ENCODE measurements at places on chromosomes 7 and 10. TPM values are rescaled to one million over a fixed set of nuclear protein-coding genes. Genes with fewer than 3 reads are reported as not detected.

The CDH23 gene
- polyA plus RNA-seq, result 2.5 TPM

DNA sequence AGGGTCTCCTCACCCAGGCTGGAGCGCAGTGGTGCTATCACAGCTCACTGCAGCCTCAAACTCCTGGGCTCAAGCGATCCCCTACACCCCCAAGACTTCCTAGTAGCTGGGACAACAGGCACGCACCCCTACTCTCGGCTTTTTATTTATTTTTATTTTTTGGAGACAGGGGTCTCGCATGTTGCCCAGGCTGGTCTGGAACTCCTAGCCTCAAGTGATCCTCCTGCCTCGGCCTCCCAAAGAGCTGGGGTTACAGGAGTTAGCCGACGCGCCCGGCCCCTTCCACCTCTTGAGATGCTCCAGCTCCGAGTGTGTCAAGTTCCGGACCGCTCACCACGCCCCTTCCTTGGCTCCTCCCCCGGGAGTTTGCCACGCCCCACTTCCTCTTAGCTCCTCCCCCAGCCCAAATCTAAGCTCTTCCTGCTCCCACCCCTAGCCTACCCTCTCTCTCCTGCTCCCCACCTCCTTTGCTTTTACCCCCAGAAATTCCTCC, 6.3 kb downstream of the NAT16 start:
- no peak overlapping the region for H3K4me3 ChIP-seq
- peaks cover 65% of the 10 kb centered on the region for H3K27me3 ChIP-seq
- no peaks in the 10 kb centered on the region for H3K36me3 ChIP-seq
- H3K27ac ChIP-seq, result no peak overlapping the region

GRCh38 chr7:79241288-79242060, 212.0 kb downstream of the MAGI2 start:
- no peaks in the 10 kb centered on the region for H3K36me3 ChIP-seq
- H3K27ac ChIP-seq, result no peak overlapping the region
- H3K27me3 ChIP-seq, result no peaks in the 10 kb centered on the region
- no peak for DNase-seq
- H3K4me1 ChIP-seq, result no peaks in the 10 kb centered on the region

The EPO gene
- polyA plus RNA-seq, result 0.15 TPM

DNA sequence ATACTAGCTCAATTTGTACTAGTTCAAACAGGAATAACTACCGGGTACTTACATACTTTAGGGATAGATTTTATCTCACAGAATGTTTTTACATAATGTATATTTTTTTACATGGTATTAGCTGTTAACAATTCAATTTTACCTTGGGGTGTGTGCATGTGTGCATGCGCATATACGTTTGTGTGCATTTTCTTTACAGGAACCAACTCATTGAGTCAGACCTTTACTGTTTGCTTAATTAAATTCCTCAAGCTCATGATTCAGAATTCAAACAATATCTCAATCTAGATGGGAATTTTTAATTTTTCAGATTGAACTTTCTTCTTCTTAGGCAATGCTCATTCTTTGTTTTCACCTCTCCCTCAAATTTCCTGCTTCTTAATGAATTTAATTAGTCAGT, 24.7 kb upstream of the WASL start:
- H3K27me3 ChIP-seq, result no peaks in the 10 kb centered on the region
- no peaks in the 10 kb centered on the region for H3K36me3 ChIP-seq
- no peak overlapping the region for H3K4me3 ChIP-seq

DNA sequence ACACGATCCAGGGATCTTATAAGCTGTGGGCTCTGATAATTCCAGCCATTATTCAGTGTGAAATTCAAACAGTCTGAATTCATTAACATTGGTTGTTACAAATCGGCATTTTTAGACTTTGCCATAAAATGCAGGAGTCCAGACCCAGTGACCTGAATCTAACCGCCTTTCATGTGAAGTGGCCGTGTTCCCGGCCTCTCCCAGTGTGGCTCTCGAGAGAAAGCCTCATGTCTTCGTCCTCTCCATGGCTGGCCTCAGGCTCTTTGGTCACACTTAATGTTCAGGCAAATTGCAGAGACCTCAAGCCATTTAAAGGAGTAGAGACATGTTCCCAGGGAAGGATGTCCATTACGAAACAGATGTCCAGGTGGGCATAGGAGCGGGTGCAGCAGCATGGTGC, 59.3 kb downstream of the CTBP2 start:
- no peak for DNase-seq
- H3K4me3 ChIP-seq, result no peak overlapping the region
- H3K36me3 ChIP-seq, result no peaks in the 10 kb centered on the region
- peaks cover 5% of the 10 kb centered on the region for H3K4me1 ChIP-seq
- no peaks in the 10 kb centered on the region for H3K27me3 ChIP-seq
- H3K27ac ChIP-seq, result no peak overlapping the region

The CABCOCO1 gene
- polyA plus RNA-seq, result 0.15 TPM

GRCh38 chr10:14592026-14592425, 182.7 kb downstream of the FAM107B start:
- no peak for DNase-seq
- H3K4me3 ChIP-seq, result no peak overlapping the region
- no peak overlapping the region for H3K27ac ChIP-seq
- peaks cover 6% of the 10 kb centered on the region for H3K4me1 ChIP-seq

The CD36 gene
- polyA plus RNA-seq, result 55.4 TPM

DNA sequence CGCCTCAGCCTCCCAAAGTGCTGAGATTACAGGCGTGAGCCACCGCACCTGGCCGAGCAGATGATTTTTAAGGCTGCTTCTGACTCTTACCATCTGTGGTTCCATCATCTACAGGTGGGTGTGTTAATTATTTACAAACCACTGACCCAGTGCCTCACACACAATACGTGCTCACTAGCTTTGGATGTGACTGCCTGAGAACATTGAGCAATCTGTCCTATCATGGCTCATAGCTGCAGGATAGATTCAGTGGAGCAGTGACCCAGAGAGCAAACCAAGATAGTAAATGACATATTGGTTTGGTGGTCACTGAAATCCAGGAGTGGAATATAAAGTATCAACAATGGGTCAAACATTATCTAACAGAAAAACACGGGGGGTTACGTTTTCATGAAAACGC, 24.1 kb downstream of the GPAM start:
- DNase-seq, result peak; percentile 81
- no peak overlapping the region for H3K4me3 ChIP-seq
- no peaks in the 10 kb centered on the region for H3K4me1 ChIP-seq

DNA sequence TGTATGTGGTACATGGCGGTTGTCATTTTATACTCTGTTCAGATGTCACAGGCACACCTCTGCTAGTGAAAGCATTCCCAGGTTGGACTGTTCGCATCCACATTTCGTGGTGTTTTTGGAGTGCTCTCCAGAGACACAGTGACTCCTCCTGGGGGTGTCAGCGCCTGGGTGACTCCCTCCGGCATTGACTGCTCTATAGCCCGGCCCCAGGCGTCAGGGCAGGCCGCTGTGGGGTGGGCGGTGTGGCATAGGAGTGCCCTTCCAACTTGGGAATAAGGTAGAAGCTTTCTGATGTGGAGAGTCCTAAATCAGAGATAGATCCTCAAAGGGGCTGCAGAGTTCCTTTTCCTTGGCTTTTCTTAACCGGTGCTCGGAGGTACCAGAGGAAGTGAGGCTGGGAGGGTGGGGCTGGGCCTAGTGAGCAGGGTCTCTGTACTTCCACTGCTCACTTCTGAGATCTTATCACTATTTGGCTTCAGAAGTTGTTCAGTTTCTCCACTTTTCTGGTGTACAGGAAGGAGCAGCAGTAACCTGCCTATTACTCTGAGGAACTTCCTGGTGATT, 32.3 kb downstream of the CCNY start:
- no peaks in the 10 kb centered on the region for H3K27me3 ChIP-seq
- no peak overlapping the region for H3K4me3 ChIP-seq
- no peak overlapping the region for H3K27ac ChIP-seq
- peaks cover 17% of the 10 kb centered on the region for H3K4me1 ChIP-seq

DNA sequence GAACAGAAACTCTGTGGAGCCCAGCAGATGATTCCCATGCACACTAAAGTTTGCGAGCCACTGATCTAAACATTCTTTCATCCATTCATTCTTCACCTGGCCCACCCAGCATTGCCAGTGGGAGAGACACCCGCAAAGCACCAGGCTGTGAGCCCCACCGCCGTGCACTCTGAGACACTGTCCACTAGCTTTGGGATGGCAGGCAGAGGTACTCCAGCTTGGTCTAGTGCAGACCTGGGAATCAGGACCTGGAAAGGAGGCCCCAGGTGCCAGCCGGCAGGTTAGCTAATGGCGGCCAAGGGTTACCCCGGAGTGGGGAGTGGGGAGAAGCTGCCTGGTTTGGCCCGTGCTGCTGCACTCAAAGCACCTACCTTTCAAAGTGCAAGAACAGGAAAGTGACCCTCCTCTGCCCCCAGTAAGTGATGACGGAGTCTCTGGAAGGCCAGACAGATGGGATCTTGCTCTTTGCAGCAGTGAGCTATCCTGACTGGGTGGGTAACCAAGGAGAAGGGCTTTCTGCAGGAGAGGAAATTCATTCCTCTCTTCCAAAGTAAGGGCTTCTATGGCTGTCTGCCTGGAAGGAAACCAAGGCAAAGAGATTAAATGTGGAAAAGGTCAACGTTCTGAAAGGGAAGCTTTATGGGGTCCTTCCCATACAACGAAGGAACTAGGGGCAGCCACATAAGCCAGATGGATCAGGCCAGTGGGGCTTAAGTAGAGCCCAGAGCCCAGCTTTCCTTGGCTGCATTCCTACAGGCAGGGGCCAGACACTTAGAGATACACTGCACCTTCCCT, 74.2 kb upstream of the LRRC4 start:
- no peaks in the 10 kb centered on the region for H3K27me3 ChIP-seq
- H3K4me1 ChIP-seq, result peaks cover 2% of the 10 kb centered on the region
- no peak overlapping the region for H3K4me3 ChIP-seq
- no peaks in the 10 kb centered on the region for H3K36me3 ChIP-seq
- no peak overlapping the region for H3K27ac ChIP-seq

GRCh38 chr7:31466036-31466435, 47.9 kb upstream of the ITPRID1 start:
- no peak overlapping the region for H3K4me3 ChIP-seq
- H3K27me3 ChIP-seq, result no peaks in the 10 kb centered on the region
- H3K27ac ChIP-seq, result no peak overlapping the region
- no peak for DNase-seq
- H3K36me3 ChIP-seq, result no peaks in the 10 kb centered on the region
- no peaks in the 10 kb centered on the region for H3K4me1 ChIP-seq

GRCh38 chr7:94059746-94060145, 55.6 kb upstream of the BET1 start:
- no peak overlapping the region for H3K27ac ChIP-seq
- H3K27me3 ChIP-seq, result no peaks in the 10 kb centered on the region
- H3K36me3 ChIP-seq, result no peaks in the 10 kb centered on the region
- H3K4me1 ChIP-seq, result no peaks in the 10 kb centered on the region
- no peak for DNase-seq

- H3K4me3 ChIP-seq, result no peak overlapping the region
- H3K36me3 ChIP-seq, result no peaks in the 10 kb centered on the region
- DNase-seq, result no peak
- H3K27ac ChIP-seq, result no peak overlapping the region
Observed at GRCh38 chr10:57921140-57921539, 346.6 kb downstream of the IPMK start.

The MCM7 gene
- 46.5 TPM for polyA plus RNA-seq

The SKIDA1 gene
- 0.13 TPM for polyA plus RNA-seq

GRCh38 chr7:154753226-154753625, 249.7 kb downstream of the PAXIP1 start:
- DNase-seq, result no peak
- no peaks in the 10 kb centered on the region for H3K4me1 ChIP-seq
- no peak overlapping the region for H3K27ac ChIP-seq
- H3K4me3 ChIP-seq, result no peak overlapping the region

The LDB1 gene
- polyA plus RNA-seq, result 21.7 TPM

- DNase-seq, result no peak
- no peak overlapping the region for H3K27ac ChIP-seq
- no peaks in the 10 kb centered on the region for H3K4me1 ChIP-seq
Observed at GRCh38 chr10:11230498-11231167, 213.0 kb downstream of the CELF2 start.

DNA sequence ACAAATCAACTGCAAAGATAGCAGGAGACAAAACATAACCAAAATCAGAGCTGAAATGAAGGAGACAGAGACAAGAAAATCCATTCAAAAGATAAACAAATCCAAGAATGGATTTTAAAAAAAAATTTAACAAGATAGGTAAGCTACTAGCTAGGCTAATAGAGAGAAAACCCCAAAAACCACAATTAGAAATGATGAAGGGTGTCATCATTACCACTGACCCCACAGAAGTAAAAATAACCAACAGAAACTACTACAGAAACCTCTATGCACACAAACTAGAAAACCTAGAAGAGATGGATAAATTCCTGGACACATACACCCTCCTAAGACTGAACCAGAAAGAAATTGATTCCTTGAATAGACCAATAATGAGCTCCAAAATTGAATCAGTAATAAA, 117.6 kb downstream of the DNAJC1 start:
- no peaks in the 10 kb centered on the region for H3K4me1 ChIP-seq
- H3K27me3 ChIP-seq, result no peaks in the 10 kb centered on the region
- H3K27ac ChIP-seq, result no peak overlapping the region
- H3K4me3 ChIP-seq, result no peak overlapping the region
- no peaks in the 10 kb centered on the region for H3K36me3 ChIP-seq

The CUZD1 gene
- 3.2 TPM for polyA plus RNA-seq

- no peak overlapping the region for H3K27ac ChIP-seq
- H3K4me3 ChIP-seq, result no peak overlapping the region
- DNase-seq, result no peak
- H3K4me1 ChIP-seq, result no peaks in the 10 kb centered on the region
Observed at GRCh38 chr10:128625926-128626325, 499.7 kb upstream of the MKI67 start.

The NKX2-3 gene
- polyA plus RNA-seq, result 0.67 TPM

GRCh38 chr7:82141427-82141826, 302.1 kb downstream of the CACNA2D1 start:
- H3K27ac ChIP-seq, result no peak overlapping the region
- no peaks in the 10 kb centered on the region for H3K36me3 ChIP-seq
- H3K4me3 ChIP-seq, result no peak overlapping the region
- H3K27me3 ChIP-seq, result no peaks in the 10 kb centered on the region
- no peaks in the 10 kb centered on the region for H3K4me1 ChIP-seq

The GSAP gene
- 3.8 TPM for polyA plus RNA-seq

The CC2D2B gene
- not detected for polyA plus RNA-seq

DNA sequence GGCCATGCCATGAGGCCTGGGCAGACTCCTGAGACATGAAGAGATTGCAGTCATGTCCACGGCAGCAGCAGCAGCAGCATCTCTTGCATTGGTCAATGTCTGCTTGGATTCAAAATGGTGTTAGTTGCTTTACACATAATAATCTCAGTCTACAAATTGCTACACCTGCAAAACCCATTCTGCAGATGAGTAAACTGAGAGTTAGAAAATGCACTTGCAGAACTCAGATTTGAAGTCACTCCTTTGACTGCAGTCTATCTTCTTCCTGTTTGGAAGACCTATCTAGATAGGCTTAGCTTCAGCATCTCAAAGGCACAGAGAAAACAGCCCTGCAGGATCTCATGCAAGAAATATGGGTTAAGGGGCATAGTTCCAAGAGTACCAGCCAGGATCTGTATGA, 350.3 kb downstream of the TNS3 start:
- no peaks in the 10 kb centered on the region for H3K27me3 ChIP-seq
- no peak overlapping the region for H3K4me3 ChIP-seq
- no peak overlapping the region for H3K27ac ChIP-seq
- no peaks in the 10 kb centered on the region for H3K4me1 ChIP-seq
- no peak for DNase-seq
- no peaks in the 10 kb centered on the region for H3K36me3 ChIP-seq

- H3K27me3 ChIP-seq, result no peaks in the 10 kb centered on the region
- peaks cover 41% of the 10 kb centered on the region for H3K36me3 ChIP-seq
- peaks cover 4% of the 10 kb centered on the region for H3K4me1 ChIP-seq
- H3K4me3 ChIP-seq, result no peak overlapping the region
- DNase-seq, result peak; percentile 66
Observed at GRCh38 chr7:99562832-99563231, 4.4 kb downstream of the ZNF655 start.

GRCh38 chr7:100830396-100830795, 3.1 kb upstream of the EPHB4 start:
- H3K4me3 ChIP-seq, result no peak overlapping the region
- no peaks in the 10 kb centered on the region for H3K4me1 ChIP-seq
- H3K27ac ChIP-seq, result no peak overlapping the region
- no peak for DNase-seq

The GRM8 gene
- polyA plus RNA-seq, result not detected
